ENCODE measurements at places on chromosomes 1 and 21. TPM values are rescaled to one million over a fixed set of nuclear protein-coding genes. Genes with fewer than 3 reads are reported as not detected.

Gene SCCPDH
- polyA plus RNA-seq: 49.3 TPM

Gene WNT2B
- polyA plus RNA-seq: 4.1 TPM

Gene C1orf53
- polyA plus RNA-seq: 3.9 TPM

Gene TCEA3
- 31.1 TPM for polyA plus RNA-seq

Gene SERINC2
- polyA plus RNA-seq: 57.1 TPM

Gene GREM2
- 0.61 TPM for polyA plus RNA-seq

Gene PTPRU
- 13.0 TPM for polyA plus RNA-seq

Gene RPTN
- polyA plus RNA-seq: not detected

Gene SMG5
- polyA plus RNA-seq: 60.5 TPM

Gene NBPF14
- 28.0 TPM for polyA plus RNA-seq

Gene KCNE2
- polyA plus RNA-seq: 1.5 TPM

Gene HCN3
- 14.0 TPM for polyA plus RNA-seq

Gene ARMH1
- 9.3 TPM for polyA plus RNA-seq

Gene HLX
- polyA plus RNA-seq: 9.4 TPM

Gene CALML6
- polyA plus RNA-seq: 1.1 TPM

Gene EFCAB14
- polyA plus RNA-seq: 109 TPM

Gene SERTAD4
- 4.2 TPM for polyA plus RNA-seq

Gene NR0B2
- 1.3 TPM for polyA plus RNA-seq

Gene FCAMR
- polyA plus RNA-seq: 16.2 TPM

Gene MRPS21
- 79.7 TPM for polyA plus RNA-seq

Gene SPSB1
- polyA plus RNA-seq: 14.0 TPM

Gene HFM1
- polyA plus RNA-seq: 5.1 TPM

Gene SLFNL1
- 1.2 TPM for polyA plus RNA-seq

Gene LYPD8
- polyA plus RNA-seq: not detected

Gene CHAF1B
- 9.7 TPM for polyA plus RNA-seq

Gene LORICRIN
- not detected for polyA plus RNA-seq

Gene CHI3L2
- not detected for polyA plus RNA-seq

Gene MAN1A2
- polyA plus RNA-seq: 48.2 TPM

Gene TNFAIP8L2
- 1.2 TPM for polyA plus RNA-seq

Gene SIK1
- 2.5 TPM for polyA plus RNA-seq

Gene ARHGEF10L
- 47.4 TPM for polyA plus RNA-seq

Gene CLCNKA
- 15.0 TPM for polyA plus RNA-seq
